ENCODE measurements at places on chromosomes 3 and 15. TPM values are rescaled to one million over a fixed set of nuclear protein-coding genes. Genes with fewer than 3 reads are reported as not detected.

Gene BOC
- total RNA-seq: 6.7 TPM

GRCh38 chr3:42683875-42684598 is 1.3 kb upstream of the KLHL40 start:
- peak; percentile 75 for DNase-seq

DNA sequence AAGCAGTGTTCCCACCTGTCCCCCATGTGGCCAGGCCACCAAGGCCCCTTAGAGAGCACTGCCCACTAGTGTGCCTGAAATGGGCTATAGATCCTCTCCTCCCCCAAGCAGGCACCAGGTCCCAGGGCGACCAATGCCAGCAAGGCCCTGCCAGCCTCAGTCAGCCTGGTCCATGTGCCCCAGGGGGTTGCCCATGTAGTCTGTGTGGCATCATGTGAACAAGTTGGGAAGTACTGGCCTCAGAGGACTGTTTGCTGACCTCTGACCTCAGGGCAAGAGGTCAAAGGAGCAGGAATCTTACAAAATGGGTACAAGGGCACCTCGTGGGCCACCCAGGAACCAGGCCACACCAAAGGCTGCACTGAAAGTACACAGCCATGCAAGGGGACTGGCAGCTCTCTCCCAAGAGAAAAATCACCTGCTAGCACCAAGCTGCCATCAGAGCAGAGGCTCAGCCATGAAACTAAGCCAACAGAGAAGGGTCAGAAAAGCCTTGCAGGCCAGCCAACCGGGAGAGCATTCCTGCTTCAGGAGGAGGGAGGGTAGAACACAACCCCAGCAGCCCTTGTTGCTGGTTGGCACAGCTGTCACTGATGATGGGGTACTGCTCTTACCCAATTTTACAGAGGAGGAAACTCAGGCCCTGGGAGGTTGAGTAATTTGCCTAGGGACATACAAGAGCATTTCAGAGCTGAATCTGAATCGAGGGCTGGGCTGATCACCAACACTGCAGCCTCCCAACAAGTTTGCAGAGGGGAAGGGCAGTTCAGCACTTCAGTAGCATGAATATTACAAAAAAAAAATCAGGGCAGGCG is 5.2 kb upstream of the FURIN start:
- DNase-seq: no peak

DNA sequence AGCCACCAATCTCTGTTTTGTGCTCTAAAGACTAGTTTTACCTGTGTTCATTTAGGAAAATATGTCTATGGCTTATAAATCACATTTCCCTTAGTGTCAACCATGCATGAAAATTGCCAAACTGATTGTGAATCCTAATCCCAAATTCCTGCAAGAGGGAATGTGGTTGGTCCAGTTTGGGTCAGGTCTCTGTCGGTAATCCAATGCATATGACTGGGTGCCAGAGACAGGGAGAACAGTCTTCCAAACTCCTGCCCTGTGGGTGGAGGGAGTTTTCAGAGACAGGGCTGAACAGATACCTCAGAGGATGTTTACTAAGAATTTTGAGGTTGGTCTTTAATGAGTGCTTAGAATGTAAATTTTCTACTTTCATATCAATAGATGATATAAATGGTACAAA is 300.5 kb upstream of the ARL6 start:
- DNase-seq: no peak

GRCh38 chr15:42036966-42037365 is 16.1 kb upstream of the PLA2G4E start:
- DNase-seq: no peak

- DNase-seq: no peak
Measured at GRCh38 chr3:119809249-119810017, 27.5 kb downstream of the NR1I2 start.

- DNase-seq: no peak
Measured at GRCh38 chr3:84277562-84278224, 681.1 kb upstream of the CADM2 start.

Gene PARP6
- total RNA-seq: 43.6 TPM

- no peak for DNase-seq
Measured at GRCh38 chr3:107387555-107387954, 10.3 kb downstream of the CCDC54 start.

- DNase-seq: no peak
Measured at GRCh38 chr3:146313031-146313745, 62.3 kb upstream of the PLSCR4 start.

DNA sequence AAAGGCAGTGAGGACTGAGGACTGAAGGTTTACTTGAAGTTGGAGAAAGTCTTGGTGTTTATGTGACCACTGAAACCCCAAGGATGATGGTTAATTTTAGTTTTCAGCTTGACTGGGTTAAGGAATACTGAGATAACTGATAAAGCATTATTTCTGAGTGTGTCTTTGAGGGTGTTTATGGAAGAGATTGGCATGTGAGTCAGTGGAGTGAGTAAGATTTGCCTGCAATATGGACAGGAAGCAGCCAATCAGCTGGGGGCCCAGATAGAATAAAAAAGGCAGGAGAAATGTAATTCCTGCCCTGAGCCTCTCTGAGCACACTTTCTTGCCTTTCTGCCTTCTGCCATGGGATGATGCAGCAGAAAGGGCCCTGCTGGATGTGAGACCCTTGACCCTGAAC is 92.4 kb downstream of the KBTBD8 start:
- DNase-seq: no peak

DNA sequence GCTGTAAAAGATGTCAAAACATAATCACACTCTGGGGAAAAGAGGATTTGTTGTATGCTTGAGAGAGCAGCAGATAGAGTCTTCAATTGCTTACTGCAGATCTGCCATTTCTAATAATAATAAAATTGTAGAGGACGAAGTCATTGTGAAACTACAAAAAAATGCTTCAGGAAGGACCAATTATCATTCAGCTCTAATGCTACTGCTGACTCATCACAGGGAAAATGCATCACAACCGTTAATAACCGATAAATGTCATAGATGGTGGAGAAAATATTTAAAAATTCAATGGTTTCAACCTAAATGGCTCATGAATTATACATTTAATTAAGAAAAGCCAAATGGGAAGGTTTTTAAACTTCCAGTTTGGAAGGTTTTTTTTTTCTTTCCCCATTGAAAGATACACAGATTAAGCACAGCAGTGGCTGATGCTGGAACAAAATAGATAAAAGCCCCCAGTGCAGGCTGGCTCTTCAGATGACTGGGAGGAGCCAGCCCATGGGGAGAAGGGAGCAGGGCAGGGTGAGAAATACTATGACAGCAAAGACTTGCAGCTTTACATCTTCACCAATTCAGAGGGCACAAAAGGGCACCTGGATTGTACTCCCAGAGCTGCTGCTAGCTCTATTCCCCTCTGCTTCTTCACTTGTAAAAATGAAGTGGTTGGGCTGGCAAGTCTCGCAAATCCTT is 196.1 kb downstream of the CNTN6 start:
- no peak for DNase-seq

Gene EIF4A2
- total RNA-seq: 468 TPM

DNA sequence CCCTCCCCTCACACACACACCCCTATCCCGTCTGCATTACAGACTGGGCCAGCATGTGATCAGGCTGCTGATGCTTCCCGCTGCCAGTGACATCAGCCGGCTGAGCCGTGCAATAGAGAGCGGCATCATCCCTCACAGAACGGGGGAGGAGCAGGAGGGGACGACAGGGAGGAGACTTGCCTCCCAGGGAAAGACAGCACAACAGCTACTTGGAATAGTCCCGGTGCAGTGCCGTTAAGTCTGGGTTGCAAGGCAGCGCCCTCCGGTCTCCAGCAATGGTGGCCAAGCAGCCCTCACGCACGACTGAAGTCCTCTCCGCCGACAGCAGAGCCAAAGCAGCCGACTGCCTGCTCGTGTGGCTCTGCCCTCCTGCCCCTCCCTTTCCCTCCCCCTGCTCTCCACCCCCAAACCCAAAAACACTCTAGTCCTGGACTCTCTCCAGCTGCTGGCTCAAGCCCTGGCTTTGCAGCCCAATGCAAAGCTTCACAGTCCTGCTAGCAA is 31.5 kb upstream of the RPS17 start:
- peak; percentile 53 for DNase-seq

Gene U2SURP
- 43.7 TPM for total RNA-seq

- DNase-seq: no peak
Measured at GRCh38 chr3:148759430-148759829, 61.7 kb downstream of the AGTR1 start.

GRCh38 chr3:6733699-6734394 is 127.1 kb upstream of the GRM7 start:
- no peak for DNase-seq

Gene NPAP1
- total RNA-seq: not detected

Gene CLEC3B
- total RNA-seq: 80.8 TPM

GRCh38 chr3:125375950-125376679 is 990 bp upstream of the ZNF148 start:
- no peak for DNase-seq

Gene RHCG
- 0.22 TPM for total RNA-seq

- no peak for DNase-seq
Measured at GRCh38 chr3:68033867-68034266, 379.5 kb upstream of the SUCLG2 start.

DNA sequence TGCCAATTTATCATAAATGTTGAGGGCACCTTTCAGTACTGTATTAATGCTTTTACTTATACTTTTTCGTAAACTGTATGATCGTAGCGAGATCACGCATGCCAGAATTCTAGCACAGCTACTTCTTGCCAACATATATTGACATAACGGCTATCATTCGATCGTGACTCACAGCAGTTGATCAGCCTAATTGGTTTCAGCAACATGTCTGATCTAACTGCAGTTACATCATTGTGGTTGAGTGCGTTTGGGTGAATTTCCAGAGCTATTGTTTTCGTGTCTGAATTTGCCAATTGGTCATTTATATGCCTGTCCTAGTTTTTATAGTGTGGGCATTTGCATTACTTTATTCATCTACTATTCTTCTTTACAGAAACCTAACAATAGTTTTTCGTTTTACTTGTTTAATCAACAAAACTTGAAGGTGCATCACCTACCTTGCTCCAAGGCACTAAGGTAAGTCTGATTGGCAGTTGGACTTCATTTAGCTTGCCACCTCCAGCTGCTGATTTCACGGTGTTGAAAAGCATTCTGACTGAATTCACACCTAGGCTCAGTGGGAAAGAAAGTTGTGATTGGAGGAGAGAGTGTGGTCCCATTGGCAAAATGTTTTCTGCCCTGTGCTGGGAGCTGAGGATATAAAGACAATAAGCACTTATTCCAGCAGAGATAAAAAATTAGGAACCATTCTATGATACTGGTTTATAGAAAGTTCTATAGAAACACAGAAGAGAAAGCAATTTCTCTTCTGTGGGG is 120.9 kb upstream of the RGMA start:
- no peak for DNase-seq

Gene LRRC31
- total RNA-seq: not detected

Data from left ventricle myocardium inferior (tissue), 1 donor.